Dermis microvascular lymphatic vessel endothelial cell (primary cell): ENCODE measurements at places on chromosomes 5 and 9.

DNA sequence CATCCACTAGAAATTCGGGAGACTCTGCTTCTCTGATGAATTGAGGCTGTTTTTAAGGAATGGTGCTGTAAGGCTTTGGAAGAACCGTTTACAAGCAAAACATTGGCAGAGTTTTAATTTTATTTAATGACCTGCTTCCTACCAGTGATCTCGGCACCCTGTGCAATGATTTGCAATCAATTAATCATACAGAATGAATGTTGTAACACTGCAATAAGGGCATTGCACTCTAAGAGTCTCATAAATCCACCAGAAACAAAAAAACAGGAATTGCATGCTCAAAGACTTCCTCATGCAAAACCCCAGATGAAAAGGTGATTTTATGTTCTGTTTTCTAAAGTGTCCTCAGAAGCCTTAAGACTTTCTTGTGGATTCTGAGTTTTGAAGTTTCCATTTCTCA lies 295.7 kb downstream of the ARHGEF28 start:
- no peak for DNase-seq

- no peak for DNase-seq
Observed at GRCh38 chr5:12592228-12592627, 688.0 kb upstream of the CTNND2 start.

GRCh38 chr5:157100140-157100679 lies 8.6 kb downstream of the HAVCR2 start:
- DNase-seq = no peak

GRCh38 chr9:128394379-128395168 lies 23.4 kb downstream of the URM1 start:
- DNase-seq = no peak

GRCh38 chr5:99000876-99001275 lies 72.1 kb upstream of the CHD1 start:
- peak; percentile 21 for DNase-seq

DNA sequence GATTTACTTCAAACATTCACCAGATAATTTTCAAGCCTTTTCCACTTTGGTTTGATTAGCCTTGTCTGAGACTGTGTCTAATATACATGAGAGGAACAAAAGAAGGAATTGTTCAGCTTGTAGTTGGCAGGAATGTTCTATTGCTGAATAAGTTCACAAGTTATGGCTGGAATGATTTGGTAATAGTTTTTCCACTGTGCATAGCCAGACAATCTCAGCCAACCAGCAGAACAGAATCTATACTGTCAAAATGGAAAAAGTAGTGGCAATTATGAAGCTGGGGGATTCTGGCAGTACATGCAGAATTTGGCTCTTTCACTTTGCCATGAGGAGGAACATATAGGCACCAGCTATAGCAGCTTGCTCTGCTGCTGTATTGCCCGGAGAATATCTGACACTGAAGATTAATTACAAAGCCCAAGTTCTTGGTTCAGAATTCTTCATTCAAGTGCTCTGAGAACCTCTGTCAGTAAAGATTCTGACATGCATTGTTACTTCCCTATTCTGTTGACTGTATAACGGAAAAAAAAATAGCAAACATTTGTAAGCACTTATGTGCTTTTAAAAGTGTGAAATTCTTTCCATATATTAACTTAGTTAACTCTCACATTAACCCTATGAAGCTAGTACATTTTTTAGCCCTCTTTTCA lies 150.6 kb downstream of the PRR16 start:
- DNase-seq = no peak

DNA sequence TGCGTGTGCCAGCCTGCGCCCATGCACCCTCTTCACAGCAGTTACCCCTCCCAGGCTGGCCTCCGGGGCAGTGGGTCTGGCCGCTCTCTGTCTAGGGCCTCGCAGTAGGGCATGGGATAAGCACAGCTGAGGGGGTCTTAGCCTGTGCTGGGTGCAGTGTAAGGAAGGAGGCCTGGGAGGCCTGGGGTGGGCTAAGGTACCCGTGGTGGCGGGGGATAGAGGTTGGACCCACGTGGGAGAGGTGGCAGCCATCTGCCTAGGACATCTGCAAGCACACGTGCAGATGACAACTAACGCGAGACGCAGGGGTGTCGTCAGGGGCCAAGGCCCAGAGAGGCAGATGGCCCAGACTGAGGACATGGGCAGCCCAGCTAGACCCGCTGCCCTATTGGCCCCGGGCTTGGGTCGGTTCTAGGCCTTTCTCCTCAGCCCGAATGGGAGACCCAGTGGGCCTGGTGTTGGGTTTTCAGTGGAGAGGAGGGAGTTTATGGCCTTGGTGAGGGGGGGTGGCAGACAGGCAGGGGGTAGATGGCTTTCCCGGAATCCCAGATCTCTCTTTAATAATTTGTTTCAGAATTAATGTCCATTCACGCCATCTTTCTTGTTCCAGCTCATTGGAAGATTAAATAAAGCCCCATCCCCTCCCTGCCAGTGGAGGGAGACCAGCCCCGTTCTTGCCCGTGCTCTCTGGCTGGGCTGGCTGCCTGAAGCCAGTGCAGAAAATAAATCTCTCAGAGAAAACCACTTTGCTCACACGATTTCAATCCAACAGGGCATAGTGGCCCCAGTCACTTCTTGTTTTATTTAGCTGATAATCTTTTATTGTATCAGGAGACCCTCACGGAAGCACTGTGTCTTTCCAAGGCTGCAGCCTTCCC lies 154.2 kb downstream of the GAPVD1 start:
- no peak for DNase-seq

DNA sequence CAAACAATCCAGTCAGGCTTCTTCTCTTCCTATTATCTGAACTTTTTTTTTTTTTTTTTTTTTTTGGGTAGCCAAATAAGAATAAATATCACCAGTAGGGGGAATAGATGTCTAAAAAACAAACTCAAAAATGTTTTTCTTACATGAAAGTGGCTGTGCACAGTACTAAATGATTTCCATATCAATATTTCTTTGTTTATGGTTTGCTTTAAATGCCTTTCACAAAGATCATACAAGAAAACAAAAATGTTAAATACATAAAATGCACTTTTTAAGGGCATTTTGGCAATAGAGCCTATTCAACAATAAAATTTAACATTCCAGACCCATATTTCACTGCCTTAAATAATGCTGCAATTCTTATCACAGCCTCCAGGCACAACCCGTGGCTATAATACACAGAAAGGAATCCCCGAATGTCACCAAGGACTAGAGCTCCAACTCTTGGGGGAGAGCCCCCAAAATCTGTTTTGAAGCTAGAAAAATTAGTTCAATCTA lies 91.1 kb upstream of the TBCA start:
- peak; percentile 10 for DNase-seq
